ENCODE measurements at places on chromosomes 1 and 21.
A peak's percentile ranks its signal among the peaks of the same experiment; 100 is the strongest.

- no peak for DNase-seq
Measured at GRCh38 chr1:30449428-30450147, 273.8 kb downstream of the MATN1 start.

DNA sequence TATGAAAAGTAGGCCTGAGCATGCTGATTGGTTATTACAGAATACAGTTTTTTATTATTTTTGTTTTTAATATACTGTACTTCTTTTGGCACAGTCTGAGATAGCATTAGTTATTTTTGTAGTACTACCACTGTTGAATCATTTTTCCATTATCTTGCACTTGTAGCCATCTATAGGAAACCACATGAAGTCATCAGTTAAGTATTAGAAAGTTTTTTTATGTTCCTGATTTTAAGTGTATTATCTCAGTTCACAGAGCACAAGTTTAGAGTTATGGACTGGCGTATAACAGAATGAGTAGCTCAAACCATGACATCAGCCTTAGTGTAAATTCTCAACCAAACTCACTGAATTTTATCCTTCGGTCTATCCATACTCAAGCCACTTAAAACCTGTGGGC lies 22.8 kb downstream of the DHX9 start:
- DNase-seq = no peak

- DNase-seq = peak; percentile 89
Measured at GRCh38 chr1:203673550-203674411, 47.1 kb downstream of the ATP2B4 start.

- DNase-seq = peak; percentile 90
Measured at GRCh38 chr1:226001963-226002666, 3.0 kb upstream of the SDE2 start.

DNA sequence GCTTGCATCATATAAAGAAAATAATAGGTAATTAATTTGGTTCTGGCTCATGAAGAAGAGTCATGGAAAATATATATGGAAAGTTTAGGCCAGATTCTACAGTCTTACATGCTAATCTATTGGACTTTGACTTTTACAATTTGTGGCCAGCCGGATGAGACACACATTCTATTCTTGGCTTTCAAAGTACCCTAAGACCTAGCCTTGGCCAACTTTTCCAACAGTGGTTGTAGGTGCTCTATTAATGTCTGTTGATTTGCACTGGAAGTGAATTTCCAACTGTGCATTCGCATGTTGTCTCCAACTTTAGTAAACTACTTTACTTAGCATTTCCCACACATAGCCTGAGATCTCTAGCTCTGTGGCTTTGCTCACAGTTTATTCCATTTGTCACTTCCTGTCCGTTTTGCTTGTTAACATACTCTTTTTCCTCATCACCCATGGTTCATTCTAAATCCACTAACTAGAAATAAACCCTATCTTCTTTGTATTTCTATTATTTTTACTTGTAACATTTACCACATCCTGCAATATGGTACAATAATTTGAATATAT lies 644.0 kb downstream of the PTPRC start:
- DNase-seq = peak; percentile 20

GRCh38 chr1:200429221-200429751 lies 19.4 kb upstream of the ZNF281 start:
- peak; percentile 82 for DNase-seq

DNA sequence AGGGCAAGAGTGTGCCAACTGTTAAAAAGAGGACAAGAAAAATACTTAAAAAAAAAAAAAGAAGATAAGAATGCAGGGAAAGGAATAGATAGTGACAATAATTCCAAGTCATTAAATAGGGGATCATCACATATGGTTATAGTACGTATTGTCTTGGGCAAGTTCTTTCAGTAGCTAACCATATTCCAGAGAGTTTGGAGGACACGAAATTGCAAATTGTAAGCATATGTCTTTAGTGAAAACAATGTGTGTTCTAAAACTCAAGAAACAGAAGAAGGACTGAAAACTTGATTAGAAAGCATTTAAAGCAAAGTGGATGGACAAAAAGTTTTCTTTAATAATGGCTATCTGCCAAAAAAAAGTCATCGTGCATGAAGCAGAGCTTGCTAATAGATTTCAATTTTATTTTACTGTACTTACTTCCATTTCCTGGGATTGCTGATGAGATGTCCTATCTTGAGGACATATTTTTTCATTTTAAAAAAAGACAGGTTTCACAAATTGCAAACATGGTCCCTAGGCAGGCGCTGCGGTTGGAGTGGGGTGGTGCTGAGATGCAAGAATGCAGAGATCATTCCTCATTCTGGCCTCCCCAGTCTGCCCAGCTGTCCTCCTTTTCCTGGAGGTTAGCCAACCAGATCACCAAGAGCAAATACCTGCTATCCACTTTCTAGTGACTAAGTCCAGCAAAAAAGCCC lies 11.9 kb downstream of the TSPAN2 start:
- DNase-seq = peak; percentile 66

- DNase-seq = no peak
Measured at GRCh38 chr1:41723786-41724185, 194.9 kb downstream of the HIVEP3 start.

GRCh38 chr1:36256558-36257374 lies 32.5 kb downstream of the THRAP3 start:
- no peak for DNase-seq

DNA sequence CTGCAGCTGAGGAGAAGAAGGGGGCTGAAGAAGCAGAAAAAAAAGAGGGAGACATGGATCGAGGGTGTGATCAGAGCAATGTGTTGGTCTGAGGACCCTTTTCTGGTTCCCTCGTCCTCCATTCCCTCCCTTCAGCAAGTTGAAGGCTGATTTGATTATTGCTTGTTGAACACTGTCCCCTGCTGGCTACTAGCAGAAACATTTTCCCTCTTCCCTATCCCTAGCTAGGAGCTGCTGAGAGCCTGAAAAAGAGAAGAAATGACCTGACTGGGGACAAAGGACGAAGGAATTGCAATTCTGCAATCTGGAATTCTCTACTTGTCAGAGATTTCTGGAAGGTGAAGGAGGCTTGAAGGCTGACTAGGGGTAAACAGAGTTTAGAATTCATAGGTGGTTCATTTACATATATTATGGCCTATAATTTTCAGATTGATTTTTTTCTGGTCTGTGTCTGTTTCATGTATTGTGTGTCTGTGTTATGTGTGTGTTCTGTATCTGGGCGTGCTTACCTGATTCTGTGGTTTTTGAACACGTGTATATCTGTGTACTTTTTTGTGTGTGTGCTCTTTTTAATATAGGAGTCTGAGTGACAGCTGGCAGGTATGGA lies 9.8 kb downstream of the NHLH1 start:
- DNase-seq = peak; percentile 74

- DNase-seq = peak; percentile 74
Measured at GRCh38 chr1:7770997-7771822, at the start of gene VAMP3. TSS of gene VAMP3 (plus strand) at chr1:7771296. CDS start at chr1:7771384, 88 bp downstream.

- no peak for DNase-seq
Measured at GRCh38 chr1:22471610-22472009, 20.0 kb downstream of the ZBTB40 start.

Data from AG10803 (cell line).